ENCODE measurements at places on chromosomes 4 and X.

DNA sequence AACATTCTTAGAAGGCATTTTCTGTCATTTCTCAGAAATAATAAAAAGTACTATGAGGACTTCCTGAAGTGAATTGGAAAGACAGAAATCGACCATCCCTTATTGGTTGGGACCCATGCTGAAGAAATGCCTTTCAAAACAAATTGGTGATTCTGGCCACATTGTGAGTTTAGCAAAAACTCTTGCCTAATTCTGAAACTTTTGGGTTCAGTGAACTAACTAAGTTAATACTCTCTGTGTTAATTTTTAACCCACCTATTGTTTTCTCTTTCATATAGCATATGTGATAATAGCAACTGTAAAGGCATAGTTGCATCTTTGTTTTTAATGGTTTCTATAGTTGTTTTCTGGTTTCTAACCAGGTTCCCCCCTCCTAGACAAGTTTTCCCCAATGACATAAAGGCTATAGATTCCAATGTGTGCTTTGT is 129.3 kb upstream of the FAT1 start:
- no peak for DNase-seq

DNA sequence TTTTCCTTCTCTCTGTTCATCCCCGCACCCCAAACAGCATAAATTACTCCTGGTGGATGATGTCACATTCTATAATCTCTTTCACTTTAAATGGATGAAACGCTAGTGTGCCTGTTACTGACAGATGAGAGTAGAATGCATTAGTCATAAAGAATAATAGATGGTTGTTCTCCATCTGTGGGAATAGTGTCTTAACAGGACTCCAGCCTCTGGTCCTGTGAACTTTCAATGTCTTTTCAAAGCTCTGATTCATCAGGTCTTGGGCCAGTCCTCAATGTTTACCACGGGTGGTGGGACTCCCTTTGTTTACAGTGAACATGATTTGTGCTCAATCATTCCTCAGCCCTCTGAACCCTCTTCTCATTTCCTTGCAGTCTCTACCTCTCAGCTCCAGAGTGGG is 182.6 kb downstream of the GABRB1 start:
- DNase-seq = no peak

GRCh38 chrX:16436348-16437188 is 213.4 kb upstream of the S100G start:
- DNase-seq = peak; percentile 9

- no peak for DNase-seq
Observed at GRCh38 chrX:16978193-16978984, 31.9 kb downstream of the REPS2 start.

DNA sequence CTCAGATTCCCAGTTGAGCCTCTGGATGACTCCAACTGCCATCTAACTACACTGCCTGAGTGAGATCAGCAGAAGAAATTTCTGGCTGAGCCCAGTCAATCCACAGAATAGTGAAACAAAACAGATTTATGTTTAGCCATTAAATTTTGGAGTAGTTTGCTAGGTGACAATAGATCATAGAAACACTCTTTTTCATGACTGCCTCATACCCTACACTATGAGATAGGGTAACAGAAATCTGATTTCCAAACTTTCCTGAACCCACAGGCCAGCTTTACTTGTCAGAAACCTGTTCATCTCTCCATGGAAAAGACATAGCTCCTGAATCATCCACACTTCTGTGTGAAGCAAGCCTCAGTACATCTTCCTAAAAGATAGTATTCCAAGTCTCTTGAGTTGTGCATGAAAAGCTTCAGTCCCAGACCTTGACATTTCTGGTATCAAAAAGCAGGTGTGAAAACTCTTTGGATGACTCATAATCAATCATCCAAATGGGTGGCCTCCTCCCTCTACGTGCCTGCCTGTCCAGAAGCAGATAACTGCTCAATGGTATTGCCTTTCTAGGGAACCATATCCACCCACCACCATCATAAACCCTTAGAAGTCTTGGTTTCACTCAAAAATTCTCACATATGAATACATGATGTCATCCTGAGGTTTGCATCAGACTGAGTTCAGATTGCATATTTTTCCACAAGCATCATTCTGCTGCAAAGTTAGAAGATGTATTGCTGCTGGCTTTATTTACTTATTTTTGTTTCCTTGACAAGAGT is 47.5 kb upstream of the RAP2C start:
- no peak for DNase-seq

GRCh38 chrX:150185766-150186165 is 177.4 kb upstream of the MAMLD1 start:
- no peak for DNase-seq

DNA sequence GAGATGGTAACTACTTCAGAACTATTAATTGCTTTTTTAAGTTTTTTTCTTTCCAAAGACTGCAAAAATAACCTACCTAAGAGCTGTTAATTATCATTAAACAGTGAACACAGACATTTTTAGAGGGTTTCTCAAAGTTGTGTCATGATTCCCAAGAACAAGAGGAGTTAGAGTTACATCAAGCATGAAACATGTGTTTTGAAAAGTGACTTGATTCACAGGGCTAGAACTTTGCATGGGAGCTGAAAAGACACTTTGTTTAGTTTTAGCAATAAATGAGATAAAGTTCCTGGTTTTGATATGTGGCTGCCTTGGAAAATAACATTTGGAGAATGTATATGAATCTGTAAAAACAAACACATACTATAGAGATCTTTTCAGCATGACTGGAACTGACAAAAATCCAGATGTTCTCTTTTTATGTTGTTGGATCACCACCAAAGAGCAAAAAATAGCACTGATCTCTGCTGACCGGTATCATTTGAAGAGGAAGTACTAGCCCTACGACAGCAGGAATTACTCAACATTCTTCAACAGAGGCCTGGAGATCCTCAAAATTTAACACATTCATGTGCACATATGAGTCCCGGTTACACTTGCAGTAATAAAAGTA is 173.0 kb upstream of the PCDH18 start:
- no peak for DNase-seq

DNA sequence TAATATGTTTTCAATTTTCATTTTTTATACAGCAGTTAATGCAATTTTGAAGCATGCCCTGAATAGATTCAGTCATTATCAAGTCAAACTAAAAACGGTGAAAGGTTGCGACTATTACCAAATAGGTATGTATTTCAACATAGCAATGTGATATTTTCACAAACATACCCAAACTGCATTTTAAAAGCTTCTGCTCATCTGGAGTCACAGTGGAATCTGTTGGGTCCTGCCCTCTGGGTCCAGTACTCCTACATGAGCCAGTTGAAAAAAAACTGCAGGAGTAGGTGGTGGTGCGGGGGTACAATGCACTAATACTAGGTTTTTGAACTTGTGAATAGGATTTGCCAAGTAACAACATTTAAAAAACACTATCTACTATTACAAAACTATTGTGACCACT is 938 bp downstream of the GPR34 start:
- no peak for DNase-seq

DNA sequence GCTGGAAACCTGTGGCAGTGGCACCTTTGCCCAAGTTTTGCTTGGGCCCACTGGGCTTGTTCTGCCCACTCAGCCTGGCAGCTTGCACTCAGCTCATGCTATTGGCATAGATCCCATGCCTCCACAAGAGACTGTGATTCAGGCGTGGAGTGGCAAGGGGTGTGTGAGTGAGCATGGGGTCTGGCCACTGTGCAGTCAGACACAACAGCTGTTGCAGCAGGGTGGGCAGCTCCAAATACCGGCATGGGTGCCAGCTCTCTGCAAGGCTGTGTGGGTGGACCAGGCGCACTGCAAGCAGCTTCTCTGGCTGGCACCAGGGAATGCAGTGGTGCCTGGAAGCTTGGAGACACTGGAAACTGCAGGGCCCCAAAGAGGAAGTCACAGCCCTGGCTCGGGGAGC is 27.4 kb upstream of the DIPK2B start:
- DNase-seq = no peak

GRCh38 chrX:4182408-4182806 is 469.0 kb upstream of the PRKX start:
- DNase-seq = no peak

DNA sequence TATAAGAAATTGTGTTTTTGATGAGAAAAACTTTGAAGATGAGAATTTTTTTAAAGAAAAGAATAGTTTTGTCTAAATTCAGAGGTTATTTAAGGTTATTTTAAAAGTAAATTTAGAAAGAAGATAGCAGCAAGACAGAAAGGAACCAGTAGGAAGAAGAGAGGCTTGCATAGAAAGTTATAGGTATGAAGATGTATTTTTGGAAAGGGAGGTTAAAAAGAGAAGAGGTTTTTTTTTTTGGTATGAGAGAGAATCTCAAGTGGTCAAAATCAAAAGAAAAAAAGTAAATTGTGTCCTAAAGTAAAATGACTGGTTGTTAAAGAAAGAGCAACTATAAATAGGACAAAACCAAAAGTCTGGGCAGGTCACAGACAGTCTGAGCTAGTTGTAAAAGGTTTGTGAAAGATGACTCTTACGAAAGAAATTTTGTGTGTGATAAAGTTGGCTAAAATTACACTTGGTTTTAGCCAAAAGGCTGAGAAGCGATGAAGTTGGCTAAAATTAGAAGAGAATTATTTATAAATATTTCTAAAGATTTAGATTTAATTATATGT is 16.4 kb upstream of the EIF4E start:
- no peak for DNase-seq

GRCh38 chr4:101933855-101934254 is 143.3 kb downstream of the BANK1 start:
- DNase-seq = no peak

GRCh38 chrX:2398064-2398656 is 102.6 kb downstream of the DHRSX start:
- DNase-seq = no peak

GRCh38 chr4:183765251-183765911 is 106.3 kb downstream of the TRAPPC11 start:
- peak; percentile 2 for DNase-seq

DNA sequence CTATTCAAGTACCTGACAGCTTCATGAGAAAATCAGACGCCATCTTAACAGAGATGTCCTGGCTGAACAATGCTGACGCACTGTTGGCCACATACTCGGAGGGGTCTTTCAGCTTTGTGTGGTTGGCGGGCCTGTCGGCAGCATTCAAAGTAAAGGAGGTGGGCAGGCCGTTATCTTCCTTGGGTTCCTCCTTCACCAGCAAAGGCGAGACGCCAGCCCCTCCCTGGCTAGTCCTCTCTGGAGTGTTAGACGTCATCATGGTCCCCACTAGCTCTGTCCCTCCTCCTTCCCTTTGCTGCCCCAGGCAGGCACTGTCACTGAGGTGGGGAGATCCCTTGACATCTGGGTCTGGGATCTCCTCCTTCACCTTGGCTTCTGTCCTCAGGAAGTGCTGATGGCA is 53.0 kb downstream of the ZNF827 start:
- DNase-seq = no peak

DNA sequence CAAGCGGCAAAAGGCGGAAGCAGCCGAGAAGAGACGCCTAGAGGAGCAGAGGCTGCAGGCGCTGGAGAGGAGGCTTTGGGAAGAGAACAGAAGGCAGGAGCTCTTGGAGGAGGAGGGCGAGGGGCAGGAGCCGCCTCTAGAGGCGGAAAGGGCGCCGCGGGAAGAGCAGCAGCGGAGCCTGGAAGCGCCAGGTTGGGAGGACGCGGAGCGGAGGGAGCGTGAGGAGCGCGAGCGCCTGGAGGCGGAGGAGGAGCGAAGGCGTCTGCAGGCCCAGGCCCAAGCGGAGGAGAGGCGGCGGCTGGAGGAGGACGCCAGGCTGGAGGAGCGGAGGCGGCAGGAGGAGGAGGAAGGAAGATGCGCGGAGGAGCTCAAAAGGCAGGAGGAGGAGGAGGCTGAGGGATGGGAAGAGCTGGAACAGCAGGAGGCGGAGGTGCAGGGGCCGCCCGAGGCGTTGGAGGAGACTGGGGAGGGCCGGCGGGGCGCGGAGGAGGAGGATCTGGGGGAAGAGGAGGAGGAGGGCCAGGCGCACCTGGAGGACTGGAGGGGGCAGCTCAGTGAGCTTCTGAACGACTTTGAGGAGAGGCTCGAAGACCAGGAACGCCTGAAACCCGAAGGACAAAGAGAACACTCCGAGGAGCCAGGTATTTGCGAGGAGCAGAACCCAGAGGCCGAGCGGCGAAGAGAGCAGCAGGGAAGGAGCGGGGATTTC is 72.9 kb downstream of the AASDH start:
- no peak for DNase-seq

DNA sequence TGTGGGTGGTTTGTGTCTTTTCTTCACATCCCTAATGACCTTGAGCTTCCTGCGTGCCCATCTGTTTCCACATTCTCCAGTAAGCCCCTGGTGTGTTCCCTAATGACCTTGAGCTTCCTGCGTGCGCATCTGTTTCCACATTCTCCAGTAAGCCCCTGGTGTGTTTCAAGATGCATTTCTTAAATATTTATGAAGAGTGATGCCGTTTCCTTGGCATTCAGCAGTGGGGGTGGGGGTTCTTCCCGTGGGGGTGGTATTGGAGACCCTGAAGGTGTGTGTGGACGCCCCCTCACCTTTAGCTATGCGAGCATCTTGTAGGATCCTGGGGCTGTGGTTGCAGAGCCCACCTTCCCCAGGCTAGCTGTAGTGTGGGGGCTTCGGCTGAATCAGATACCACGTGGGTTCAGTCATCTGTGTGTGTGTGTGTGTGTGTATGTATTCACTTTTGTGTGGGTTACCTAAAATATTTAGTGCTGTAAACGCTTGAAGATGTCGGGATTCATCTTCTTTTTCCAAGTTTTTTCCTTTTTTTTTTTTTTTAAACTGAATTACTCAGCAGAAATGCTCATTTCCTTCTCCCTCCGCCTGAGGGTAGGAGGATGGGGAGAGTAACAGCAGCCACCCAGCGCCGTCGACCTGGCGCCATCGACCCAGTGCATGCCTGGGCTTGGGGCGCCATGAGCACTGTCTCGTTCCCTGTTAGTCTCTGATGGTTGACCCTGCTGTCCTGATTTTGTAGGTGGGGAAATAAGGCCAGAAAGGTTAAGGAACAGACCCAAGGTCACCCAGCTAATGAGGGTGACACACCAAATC is 9.9 kb downstream of the NSG1 start:
- no peak for DNase-seq

- DNase-seq = no peak
Observed at GRCh38 chr4:187470061-187470460, 525.5 kb upstream of the ZFP42 start.

- no peak for DNase-seq
Observed at GRCh38 chrX:20729416-20729815, 462.7 kb upstream of the RPS6KA3 start.

GRCh38 chr4:146787731-146788130 is 149.0 kb downstream of the POU4F2 start:
- no peak for DNase-seq

DNA sequence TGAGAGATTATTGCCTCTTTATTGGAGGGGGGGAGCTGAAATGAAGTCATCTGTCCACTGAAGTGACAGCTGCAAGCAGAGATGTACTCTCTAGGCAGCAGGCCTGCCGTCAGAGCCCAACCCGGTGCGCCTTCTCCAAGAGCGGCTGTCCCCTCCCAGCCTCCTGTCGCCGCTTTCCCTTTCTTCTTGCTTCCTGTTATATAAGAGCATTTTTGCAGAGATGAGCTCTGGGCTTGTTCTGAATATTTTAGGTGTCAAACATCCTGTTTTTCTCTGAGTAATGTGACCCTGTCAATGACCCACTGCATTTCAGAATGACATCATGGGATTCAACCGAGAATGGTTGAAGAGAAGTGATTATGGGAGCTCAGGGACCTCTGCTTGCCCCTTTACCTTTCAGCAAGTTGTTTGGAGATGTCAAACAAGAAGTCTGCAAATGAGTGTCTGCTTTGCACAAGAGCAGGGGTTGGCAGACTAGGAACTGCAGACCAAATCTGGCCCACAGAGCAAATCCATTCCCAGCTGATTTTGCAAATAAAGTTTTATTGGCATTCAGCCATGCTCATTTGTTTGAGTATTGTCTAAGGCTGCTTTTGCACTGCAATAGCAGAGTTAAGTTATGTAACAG is 79.9 kb downstream of the SLC9A6 start:
- DNase-seq = no peak

- no peak for DNase-seq
Observed at GRCh38 chr4:111066447-111066846, 443.6 kb upstream of the PITX2 start.

Data from naive B cell (primary cell).